ENCODE measurements at places on chromosomes 4 and X.

DNA sequence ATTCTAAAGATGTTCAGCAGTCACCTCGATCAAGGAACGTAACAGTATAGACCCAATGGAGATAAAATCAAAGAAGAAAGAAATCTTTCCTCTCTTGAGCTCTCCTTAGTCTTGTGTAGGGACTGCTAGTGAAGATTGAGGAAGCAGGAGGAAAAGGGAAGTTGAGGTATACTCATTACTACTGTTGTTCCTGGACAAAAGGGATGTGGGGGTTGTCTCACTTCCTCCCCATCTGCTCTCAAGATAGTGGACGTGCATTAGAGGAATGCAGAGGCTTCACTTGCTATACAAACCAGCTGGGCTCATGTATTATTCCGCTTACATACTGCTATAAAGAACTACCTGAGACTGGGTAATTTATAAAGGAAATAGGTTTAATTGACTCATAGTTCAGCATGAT is 208.9 kb upstream of the ARHGEF9 start:
- no peak for DNase-seq

GRCh38 chrX:39772057-39772832 is 325.5 kb downstream of the BCOR start:
- DNase-seq: peak; percentile 53

DNA sequence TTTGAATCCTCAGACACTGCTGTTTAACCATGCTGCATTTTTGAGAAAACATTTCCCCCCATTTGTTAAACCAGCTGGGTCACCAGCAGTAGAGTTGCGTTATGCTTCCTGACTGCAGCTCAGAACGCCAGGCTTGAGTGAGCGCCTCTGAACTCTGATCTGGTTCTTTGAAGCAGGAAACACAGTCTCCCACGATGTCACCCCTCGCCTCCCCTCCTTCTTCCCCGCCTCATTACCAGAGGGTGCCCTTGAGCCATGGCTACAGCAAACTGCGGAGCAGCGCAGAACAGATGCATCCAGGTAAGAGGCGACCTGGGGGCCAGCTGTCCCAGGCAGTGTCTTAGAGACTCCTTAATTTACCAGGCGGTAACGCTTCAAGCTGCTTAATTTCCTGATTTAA is 78.4 kb downstream of the REPS2 start:
- DNase-seq: no peak

DNA sequence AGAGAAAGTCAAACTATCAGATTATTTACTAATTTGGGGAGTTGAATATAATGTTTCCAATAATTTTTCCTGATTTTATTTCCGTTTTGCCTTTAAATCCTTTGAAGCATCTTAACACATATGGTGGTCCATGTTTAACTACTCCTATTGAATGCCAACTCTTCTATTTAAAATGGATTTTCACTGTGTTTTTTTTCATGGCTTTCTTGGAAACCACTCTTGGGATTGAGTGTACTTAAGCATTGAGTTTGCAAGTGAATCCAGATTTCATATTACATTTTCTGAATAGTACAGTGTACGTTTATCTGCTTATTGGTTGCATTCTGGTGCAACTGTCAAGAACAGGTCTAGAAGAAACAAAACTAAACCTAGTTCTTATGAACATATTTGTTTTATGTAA is 45.6 kb downstream of the RAPGEF2 start:
- DNase-seq: no peak

DNA sequence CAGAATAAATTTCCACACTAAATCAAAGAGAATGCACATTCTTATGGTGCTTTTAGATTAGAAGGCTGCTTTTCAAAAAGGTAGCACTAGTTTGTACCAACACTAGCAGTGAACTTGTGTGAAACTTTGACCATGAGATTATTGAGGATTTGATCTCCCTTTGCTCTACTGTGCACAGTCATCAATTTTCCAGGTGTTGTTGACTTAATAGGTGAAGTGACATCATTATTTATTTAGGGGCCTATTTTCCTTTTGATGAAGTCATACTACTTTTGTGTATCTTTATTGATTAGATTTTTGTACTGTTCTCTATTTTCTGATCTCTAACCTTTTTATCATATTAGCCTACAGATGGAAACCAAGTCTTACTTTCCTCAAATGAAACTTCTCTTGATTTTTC is 507.9 kb upstream of the LCORL start:
- no peak for DNase-seq

DNA sequence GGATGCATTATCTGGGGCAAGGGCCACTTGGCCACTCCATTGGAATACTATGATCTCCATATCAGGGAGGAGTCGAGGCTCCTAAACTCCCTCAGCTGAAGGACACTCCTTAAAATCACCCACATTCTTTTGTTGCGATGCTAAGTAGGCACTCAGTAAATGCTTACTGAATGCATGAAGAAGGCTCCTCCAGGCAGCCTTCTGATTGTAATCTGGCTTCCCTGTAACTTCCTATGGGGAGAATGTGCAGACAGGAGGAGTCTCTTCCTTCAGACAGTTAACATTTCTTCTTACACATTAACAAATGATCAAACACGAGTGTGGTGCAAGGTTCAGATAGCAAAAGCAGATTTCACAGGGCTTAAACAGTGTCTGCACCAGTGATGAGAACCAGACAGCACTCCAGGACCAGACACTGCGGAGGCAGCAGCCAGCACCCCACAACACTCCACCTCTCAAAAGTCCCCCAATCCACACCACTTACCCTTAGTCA is 21.4 kb upstream of the USO1 start:
- DNase-seq: no peak

DNA sequence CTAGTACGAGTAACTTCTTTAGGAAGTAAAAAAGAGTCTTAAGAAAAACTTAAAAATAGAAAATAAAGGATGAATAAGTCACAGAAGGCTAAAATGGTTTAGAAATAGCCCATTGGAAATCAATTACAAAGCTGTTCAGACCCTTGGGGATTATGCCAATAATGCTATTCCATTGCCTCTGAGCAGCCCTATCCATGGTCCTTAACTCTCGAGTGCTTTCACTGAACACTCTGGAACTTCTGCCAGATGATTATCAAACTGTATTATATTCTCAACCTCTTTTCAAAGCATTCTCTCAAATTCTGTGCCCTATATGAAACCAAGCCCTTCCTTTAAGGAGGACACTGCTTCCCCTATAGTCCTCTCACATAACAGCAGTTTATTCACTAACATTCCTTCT is 17.0 kb downstream of the SLC9B1 start:
- no peak for DNase-seq

GRCh38 chr4:67499799-67500198 is 45.5 kb downstream of the CENPC start:
- no peak for DNase-seq

DNA sequence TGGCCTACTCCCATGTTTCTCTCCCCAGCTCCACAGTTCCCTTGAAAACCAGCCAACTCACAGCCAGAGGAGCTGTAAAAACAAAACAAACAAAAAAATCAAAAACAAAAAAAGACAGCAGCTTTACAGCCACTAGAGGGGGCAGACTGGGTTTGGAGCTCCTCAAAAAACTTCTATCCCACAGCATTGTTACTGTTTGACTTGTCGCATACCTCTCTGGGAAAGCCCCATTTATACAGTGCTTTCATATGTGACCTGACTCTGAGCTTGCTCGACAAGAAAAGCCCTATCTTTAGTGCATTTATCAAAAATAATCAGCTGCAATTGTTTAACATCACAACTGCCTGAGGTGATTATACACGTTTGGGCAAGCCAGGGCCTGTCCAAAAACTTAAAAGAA is 21.6 kb downstream of the TSPAN6 start:
- DNase-seq: no peak

DNA sequence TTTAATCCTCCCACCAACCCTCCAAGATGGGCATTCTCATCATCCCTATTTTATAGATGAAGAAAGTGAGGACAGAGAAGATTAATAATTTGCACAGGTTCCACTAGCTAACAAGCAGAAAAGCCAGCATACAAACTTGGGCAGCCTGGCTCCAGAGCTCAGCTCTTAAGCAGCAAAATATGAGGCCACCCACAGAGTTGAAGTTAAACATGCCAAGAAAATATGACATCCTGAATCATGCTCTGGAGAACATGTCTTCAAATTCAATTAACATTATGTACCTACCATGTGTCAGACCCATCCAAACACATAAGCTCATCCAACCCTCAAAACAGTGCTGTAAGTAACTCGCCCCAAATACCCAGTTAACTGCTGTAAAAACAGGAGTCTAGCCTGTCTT is 33.9 kb downstream of the USP46 start:
- no peak for DNase-seq

DNA sequence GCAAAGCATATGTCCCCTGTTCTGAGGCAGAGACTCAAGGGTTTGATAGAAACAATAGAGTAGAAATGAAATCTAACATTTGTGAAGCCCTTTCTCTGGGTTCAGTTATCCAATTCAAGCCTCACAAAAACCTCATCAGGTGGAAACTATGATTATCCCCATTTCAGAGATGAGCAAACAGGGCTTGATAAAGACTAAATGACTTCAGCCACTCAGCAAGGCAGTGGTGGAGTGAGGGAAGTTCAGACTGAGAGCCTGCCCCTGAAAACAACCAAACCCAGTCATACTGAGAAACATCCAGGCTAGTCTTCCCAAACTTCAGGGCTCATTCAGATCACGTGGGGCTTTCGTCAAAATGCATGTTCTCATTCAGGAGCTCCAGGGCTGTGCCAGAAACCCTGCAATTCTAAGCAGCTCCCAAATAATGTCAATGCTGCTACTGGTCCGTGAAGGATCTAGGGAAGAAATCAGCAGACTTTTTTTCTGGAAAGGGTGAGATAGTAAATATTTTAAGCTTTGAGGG is 109.6 kb upstream of the KIT start:
- no peak for DNase-seq

DNA sequence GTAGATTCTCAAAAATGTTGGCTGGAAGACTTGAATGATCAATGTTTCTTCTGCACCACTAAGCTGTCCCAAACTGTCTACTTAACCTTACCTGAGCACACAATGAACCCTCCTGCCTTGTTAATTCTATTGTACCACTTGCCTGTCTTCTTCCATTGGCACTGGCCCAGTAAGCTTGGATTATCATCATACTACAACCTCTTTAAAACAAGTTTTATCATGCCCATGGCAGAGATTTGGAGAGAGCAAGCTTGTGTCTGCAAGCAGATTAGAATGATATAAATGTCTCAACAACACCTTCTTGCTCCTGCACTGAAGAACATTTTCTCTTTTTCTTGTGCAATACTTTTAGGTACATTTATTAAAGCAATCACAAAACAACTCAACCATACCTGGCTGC is 74.0 kb upstream of the VMA21 start:
- DNase-seq: no peak
